ENCODE measurements at places on chromosomes 12 and 14.

DNA sequence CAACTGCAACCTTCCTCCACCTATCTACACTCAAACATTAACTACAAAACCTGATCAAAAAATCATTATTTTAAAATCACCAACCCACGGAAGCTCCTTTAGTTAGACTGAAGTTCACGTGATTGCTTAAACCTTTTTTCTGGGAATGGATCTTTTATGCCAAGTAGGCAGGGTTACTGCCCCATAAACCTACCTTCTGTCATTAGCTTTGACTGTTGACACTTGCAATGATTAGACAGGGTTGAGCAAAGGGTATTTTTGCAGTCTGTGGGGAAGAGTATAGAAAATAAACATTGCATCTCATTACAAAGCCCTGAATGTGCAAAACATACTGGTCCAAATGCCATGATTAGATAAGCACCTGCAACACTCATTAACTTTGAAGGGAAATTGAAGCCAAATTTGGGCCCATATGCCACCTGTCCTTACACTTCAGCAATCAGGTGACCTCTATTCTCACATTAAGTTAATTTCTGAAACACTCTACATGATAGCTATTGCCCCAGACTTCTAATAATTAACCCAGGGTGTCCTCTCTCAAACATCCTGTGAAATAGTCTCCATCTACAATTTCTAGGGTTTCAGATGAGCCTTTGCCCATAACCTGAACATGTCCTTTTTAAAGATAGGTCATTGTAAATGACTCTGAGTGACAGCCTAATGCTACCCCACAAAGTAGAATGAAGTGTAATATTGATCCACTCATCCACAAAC, 156.0 kb upstream of the PLEKHG7 start:
- DNase-seq, result no peak

DNA sequence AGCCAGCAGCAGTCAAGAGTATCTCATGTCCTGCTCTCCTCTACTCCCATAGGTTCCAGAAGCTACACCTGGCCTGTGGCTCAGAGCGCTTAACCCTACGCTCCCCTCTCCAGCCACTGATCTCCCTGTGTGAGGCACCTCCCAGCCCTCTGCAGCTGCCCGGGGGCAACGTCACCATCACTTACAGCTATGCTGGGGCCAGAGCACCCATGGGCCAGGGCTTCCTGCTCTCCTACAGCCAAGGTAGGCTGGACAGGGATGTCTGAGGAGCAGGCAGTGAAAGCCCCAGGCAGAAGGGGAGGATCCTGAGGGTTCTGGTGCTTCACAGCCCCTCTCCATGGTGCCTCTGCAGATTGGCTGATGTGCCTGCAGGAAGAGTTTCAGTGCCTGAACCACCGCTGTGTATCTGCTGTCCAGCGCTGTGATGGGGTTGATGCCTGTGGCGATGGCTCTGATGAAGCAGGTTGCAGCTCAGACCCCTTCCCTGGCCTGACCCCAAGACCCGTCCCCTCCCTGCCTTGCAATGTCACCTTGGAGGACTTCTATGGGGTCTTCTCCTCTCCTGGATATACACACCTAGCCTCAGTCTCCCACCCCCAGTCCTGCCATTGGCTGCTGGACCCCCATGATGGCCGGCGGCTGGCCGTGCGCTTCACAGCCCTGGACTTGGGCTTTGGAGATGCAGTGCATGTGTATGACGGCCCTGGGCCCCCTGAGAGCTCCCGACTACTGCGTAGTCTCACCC, 3.6 kb downstream of the LRP10 start:
- no peak for DNase-seq

DNA sequence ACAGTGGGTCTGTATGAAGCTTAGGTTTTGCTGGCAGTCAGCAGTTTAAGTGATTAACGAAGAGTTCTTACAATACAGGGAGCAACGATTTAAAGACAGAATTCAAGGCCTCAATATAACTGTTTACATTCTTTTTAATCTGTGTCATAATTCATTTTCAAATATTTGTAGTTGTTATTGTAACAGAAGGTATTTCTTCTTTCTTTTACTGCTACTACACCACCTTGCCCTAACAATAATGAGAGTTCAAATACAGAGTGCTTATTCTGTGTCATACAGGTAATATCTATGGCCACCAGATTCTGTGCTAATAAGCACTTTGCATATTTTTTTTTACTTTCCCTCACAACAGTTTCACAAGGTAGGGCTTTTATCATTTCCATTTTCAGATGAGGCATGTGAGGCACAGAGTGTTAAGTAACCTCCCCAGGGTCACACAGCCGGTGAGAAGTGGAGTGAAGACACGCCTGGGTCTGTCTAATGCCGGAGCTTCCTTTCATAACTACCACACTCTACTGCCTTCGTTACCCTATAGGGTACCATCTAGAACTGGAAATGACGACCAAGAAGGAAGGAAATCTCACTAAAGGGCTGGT, 81.9 kb downstream of the PELI2 start:
- DNase-seq, result no peak

- DNase-seq, result no peak
Observed at GRCh38 chr12:113005762-113006161, 27.4 kb downstream of the OAS2 start.

- no peak for DNase-seq
Observed at GRCh38 chr14:68663385-68664076, 129.3 kb downstream of the ZFP36L1 start.

DNA sequence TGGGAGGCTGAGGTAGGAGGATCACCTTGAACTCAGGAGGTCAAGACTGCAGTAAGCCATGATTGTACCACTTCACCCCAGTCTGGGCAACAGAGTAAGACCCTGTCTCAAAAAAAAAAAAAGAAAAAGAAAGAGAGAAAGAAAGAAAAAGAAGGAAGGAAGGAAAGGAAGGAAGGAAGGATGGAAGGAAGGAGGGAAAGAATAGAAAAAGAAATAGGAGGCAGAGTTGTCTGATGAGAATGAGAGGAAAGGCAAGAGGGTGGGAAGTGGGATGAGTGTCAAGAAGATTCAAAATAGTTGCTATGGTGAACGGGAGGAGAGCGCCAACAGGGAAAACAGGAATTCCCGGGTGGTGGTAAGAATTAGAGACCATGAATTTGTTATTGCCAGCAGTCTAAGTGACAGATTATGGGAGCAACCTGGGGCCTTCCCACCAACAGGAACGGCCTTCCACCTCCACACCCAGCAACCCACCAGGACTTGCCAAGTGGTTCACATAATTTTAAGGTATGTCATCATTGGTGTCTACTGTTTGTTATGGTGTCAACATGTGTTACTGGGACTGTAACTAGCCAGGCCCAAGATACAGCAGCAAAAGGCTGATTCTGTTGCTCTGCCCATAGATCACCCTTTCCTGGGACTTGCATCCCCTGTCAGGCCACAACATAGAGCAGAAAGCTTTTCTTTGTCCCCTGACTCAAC, 36.1 kb upstream of the C12orf76 start:
- no peak for DNase-seq

- DNase-seq, result no peak
Observed at GRCh38 chr14:76375947-76376404, at the start of gene ESRRB. Gene ESRRB, plus strand, starts transcription at chr14:76376137. Its CDS starts 265 bp downstream, at chr14:76376402.

DNA sequence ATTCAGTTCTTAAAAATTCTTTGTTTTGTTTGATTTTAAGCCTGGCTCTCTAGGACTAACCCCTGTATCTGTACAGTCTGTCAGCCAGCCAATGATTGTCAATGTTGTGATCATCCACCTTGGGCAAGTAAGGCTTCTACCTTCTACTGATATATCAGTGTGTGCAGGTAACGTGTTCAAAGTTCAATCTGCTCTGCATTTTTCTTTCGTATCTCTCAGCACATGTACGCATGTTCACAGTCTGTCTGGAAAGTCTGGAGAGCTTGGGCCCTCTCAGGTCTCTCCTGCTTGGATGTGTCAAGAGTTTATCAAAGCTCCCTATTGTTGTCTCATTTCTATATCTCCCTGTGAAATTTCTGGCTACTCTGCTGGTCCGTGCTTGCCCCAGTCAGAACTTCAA, 138.6 kb upstream of the VRK1 start:
- no peak for DNase-seq

All from NCI-H1092 treated with DMSO at 0.1 percent for 48 hours (cell line).